ENCODE measurements at places on chromosomes 2 and 18. TPM values are rescaled to one million over a fixed set of nuclear protein-coding genes. Genes with fewer than 3 reads are reported as not detected.

SALL3 gene
- total RNA-seq, result not detected

NT5C1B gene
- not detected for total RNA-seq

DNA sequence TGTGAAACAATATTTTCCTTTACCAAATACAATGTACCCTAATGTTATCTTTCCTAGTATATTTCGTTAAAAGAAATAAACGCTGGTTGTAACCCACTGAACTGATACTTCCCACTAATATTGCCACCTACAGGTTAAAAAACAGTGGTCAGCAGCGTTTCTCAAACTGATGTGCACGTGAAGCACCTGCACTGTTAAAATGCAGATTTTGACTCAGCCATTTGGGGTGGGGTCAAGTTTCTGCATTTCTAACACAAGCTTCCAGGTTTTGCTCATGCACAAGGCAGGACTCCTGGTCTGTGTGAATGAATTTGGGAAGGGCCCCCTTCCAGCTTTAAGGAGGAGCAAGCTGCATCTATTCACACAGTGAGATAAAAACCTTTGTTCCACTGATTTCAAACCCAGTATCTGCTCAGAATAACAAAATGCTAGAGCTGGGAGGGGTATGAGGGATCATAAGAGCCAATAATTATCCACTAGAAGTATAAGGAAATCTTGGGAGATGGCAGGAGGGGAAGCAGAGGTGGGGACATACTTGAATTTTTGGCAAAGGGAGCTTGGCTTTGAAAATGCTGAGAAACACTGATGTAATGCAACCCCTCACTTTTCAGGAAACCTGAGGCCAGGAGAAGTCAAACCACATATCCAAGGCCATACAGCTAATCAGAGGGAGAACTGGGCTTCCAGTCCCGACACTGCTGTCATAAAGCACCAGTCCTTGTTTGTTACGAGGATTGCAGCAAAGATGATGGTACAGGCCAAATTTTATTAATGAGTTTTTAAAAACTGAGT lies 116.2 kb downstream of the RBMS1 start:
- no peak for DNase-seq

DNA sequence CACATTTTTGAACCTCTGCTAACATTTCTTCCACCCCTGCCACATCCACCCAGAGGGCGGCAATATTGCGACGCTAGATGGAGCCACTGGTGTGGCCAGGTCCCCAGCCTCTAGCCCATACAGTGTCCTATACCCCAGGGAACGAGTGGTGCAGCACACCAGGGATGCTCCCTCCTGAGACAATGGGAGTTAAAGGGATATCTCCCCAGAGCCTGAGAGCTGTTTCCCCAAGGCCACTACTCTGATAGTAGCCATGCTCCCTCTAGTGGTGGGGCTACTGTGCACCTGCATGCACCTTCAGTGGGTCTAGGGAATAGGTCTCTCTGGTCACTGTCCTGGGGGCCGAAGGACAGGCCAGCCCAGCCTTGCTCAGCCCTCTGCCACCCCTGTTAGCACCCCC lies 336.4 kb upstream of the FSHR start:
- DNase-seq, result peak; percentile 64

GRCh38 chr2:17643031-17643615 lies 102.6 kb downstream of the VSNL1 start:
- DNase-seq, result no peak

DNA sequence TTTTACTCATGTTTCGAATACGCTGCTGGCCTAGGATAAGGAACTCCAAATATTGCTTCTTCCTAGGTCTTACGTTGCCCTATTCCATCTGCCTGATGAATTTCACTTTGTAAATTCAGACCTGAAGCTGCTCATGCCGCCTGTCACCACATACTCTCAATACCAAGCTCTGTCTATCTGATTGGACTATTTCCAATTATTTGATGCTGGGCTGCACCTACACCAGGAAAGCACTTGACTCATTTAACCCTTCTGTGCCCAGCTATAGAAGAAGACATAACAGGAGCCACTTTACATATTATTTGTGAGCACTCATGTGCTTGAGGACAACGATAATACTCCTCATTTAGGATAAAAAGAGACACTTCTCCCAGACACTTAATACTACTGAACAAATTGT lies 1293.9 kb upstream of the LRRTM1 start:
- no peak for DNase-seq

SERPINB3 gene
- total RNA-seq, result not detected

UGT1A8 gene
- 0.50 TPM for total RNA-seq

All from Caco-2 (cell line).